ENCODE measurements at places on chromosomes 12 and 14. TPM values are rescaled to one million over a fixed set of nuclear protein-coding genes. Genes with fewer than 3 reads are reported as not detected.

Gene ZDHHC22
- not detected for total RNA-seq

- H3K27me3 ChIP-seq: no peaks in the 10 kb centered on the region
- peaks cover 3% of the 10 kb centered on the region for H3K4me1 ChIP-seq
Measured at GRCh38 chr12:67472539-67472938, 176.0 kb upstream of the DYRK2 start.

- no peak overlapping the region for H3K4me3 ChIP-seq
- DNase-seq: no peak
- no peaks in the 10 kb centered on the region for H3K4me1 ChIP-seq
- no peaks in the 10 kb centered on the region for H3K36me3 ChIP-seq
- no peaks in the 10 kb centered on the region for H3K27me3 ChIP-seq
Measured at GRCh38 chr14:36070720-36071043, 105.8 kb downstream of the PTCSC3 start.

DNA sequence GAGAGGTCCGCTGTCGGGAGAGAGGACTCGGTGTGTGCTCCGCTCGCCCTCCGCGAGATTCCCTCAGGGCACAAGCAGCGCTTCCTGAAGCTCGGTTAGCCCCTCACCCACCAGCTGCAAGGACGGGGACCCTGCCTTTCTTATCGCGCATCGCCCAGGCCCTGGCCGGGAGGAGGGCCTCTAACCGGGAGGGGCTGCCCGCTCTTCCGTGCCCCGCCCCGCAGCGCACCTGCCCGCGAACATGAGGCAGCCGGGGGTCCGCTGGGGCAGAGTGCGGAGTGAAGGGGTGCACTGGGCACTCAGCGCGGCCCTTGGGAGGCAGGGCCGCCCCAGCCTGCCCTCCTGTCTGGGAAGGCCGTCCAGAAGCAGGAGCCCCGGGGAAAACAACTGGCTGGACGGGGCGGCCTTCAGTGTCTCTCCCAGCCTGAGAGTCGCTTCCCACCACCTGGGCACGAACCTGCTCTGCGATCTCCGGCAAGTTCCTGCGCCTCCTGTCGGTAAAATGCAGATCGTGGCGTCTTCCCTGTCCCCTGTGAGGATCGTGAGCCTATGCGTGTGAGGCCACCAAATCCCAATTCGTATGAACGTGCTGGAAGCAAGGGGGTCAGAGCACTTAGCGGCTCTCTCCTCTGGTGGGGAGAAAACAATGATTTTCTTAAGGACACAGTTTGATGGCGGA is 28.0 kb upstream of the ADIPOR2 start:
- no peak overlapping the region for H3K4me3 ChIP-seq
- H3K4me1 ChIP-seq: peaks cover 3% of the 10 kb centered on the region
- H3K36me3 ChIP-seq: no peaks in the 10 kb centered on the region
- H3K27ac ChIP-seq: peak overlapping the region; percentile 23
- DNase-seq: peak; percentile 69
- no peaks in the 10 kb centered on the region for H3K27me3 ChIP-seq

Gene LBHD2
- not detected for total RNA-seq

Gene GALNT9
- 0.21 TPM for total RNA-seq

Gene KRT79
- 0.12 TPM for total RNA-seq

Gene CACNB3
- 12.3 TPM for total RNA-seq

Gene DDN
- 0.11 TPM for total RNA-seq

GRCh38 chr12:78787576-78787975 is 77.0 kb upstream of the SYT1 start:
- H3K4me3 ChIP-seq: no peak overlapping the region
- H3K4me1 ChIP-seq: no peaks in the 10 kb centered on the region
- no peak for DNase-seq
- H3K36me3 ChIP-seq: no peaks in the 10 kb centered on the region
- H3K27me3 ChIP-seq: no peaks in the 10 kb centered on the region

DNA sequence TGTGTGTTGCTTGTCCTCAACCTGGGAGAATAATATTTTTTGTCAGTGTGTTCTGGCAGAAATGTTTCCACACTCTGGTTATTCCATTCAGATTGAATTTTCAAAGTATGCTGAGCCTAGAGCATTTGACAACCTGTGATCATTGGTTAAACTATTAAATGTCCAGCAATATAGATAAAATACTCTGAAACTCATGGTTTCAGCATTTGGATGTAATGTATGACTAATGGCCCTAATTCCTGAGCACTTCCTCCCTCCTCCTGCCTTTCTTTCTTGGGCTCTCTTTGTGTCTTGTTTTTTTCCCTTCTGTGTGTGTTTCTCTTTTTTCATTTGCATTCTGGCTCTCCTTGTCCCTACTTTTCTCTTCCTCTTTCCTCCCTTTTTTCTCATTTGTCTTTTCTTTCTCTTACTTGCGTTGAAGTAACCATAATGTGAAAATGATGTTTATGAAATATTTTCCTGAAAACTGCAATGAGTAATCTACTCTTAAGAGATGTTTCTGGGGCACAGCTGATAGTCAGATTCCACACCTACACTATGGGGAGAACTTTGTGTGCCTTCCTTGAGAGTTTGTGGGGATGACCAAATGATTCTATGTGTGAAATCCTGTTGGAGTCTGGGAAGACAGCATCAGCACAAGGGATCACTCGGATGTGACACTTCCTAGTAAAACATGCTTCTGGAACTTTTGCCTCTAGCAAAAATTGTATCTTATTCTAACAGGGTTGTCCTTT is 74.6 kb downstream of the FRMD6 start:
- H3K27ac ChIP-seq: no peak overlapping the region
- no peaks in the 10 kb centered on the region for H3K27me3 ChIP-seq
- DNase-seq: no peak
- H3K36me3 ChIP-seq: peaks cover 5% of the 10 kb centered on the region

Data from lung (tissue), 17 donors.